Activated T-helper 9 cell treated with anti-CD3 and anti-CD28 coated beads, Interleukin-2, amount 50 U/mL, for 16 hours (primary cell): ENCODE measurements at places on chromosomes 12 and 14.

- DNase-seq = no peak
Observed at GRCh38 chr14:101730626-101731186, 30.8 kb upstream of the PPP2R5C start.

- DNase-seq = no peak
Observed at GRCh38 chr14:64834965-64835364, 44.7 kb downstream of the SPTB start.

- DNase-seq = no peak
Observed at GRCh38 chr14:75254381-75254822, 24.2 kb upstream of the FOS start.

- no peak for DNase-seq
Observed at GRCh38 chr12:70154960-70155589, 88.2 kb upstream of the CNOT2 start.

GRCh38 chr12:41277946-41278267 lies 89.8 kb downstream of the PDZRN4 start:
- DNase-seq = no peak

DNA sequence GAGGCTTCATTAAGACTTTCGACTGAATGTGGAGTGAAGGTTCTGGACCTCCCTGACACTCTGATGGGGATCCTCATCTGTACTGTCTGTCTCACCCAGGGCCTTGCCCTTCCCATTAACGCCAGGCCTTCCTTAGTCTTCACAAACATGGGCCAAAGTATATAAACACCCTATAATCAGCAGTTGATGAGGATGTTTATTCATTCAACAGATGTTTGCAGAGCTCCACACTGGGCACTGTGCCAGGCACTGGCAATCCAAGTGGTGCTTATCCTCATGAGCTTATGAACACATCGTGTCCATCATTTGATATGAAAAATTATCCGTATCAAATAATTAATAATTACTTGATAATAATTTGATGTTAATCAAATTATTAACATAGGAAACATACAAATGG lies 454.4 kb downstream of the FUT8 start:
- no peak for DNase-seq

GRCh38 chr12:91099341-91099740 lies 12.0 kb downstream of the LUM start:
- DNase-seq = no peak

DNA sequence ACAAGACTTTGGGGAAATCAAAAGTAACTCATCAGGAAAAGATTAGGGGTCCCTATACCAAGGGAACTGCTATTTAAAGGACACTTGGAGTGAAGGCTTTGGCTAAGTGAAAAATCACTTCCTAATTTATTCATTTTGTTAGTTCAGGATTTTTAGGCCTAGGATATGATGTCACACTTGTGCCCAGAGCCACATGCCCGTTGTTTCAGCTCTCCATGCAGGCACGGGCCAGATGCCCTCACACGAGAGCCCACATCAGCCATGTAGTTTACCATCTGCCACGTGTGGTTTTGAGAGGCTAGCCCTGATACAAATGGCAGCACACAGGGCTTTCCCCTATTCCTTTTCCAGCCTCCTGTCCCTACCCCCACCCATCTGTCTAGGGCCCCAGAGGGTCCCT lies 11.9 kb upstream of the LRP1-AS start:
- DNase-seq = no peak

DNA sequence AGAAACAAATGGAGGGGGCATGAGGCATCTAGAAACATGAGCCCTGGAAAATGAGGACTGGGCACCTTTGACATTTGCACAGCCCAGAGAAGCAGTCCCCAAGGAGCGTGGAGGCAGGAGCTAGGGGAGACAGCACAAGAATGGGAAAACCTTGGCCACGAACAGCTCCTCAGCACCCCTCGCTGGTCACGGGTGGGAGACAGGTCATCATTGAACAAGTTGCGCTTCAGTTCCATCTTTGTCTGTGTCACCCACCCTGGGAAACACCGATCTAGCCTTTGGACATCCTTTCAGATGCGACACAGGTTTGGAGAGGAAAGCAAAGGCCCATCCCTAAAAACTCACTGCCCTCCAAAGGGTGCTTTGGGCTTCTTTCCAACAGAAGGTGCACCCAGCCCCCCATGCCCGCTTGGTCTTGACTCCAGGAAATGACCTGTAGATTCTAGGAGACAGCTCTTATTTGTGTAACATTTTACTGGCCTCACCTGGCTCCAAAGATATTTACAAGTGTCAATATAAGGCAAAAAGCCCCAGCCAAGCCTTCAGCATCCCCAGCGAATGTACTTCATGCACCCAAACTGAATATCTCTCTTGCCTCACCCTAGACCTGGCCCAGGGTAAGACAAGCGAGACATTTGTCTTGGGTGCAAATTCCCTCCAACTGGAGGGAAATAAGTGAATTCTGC lies 28.8 kb upstream of the CLMN start:
- DNase-seq = no peak

DNA sequence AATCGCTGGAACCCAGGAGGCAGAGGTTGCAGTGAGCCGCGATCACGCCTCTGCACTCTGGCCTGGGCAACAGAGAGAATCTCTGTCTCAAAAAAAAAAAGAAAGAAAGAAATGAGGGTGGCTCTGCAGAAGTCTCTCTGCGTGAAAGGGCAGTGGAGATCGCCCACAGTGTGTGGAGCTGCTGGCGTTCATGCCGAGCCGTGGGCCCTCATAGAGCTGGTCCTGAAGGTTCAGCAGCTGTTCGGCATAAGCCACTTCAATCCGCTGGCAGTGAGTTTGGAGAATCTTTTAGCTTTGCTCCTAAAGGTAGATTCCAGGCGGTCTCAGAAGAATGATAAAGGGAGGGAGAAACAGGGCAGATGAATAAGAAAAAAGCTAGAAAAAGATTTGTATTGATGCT lies 36.7 kb upstream of the ATP2A2 start:
- no peak for DNase-seq

GRCh38 chr12:94676031-94676641 lies 25.8 kb upstream of the TMCC3 start:
- no peak for DNase-seq

GRCh38 chr14:106586098-106586704 lies 1059.8 kb downstream of the TMEM121 start:
- DNase-seq = peak; percentile 47

DNA sequence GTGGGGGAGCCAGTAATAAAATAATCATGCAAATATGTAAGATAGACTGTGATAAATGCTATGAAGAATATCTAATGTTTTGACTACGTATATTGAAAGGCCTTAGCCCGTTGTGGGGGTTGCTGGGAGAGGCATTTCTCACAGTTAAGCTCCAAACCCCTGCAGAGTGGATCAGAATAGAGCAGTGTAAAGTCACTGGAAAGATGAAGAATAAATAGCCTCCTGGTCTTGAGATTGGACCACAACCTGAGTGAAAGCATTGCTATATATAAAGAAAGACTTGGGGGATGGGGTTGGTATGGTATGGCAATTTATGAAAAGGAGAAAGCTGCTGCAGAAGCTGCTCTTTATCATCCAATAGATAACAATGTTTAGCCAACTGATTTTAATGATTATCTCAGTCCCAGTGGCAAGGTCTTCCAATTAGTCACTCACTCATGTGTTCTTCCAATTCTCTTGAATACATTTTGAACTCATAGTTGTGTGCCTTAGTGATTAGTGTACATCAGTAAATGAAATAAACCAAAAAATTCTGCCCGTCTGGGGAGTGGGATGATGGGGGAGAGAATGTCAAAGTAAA lies 10.2 kb downstream of the PLEKHA5 start:
- DNase-seq = no peak

GRCh38 chr12:108175310-108175709 lies 46.2 kb downstream of the WSCD2 start:
- no peak for DNase-seq

GRCh38 chr14:55084401-55085059 lies 33.1 kb downstream of the MAPK1IP1L start:
- DNase-seq = no peak

GRCh38 chr12:58728397-58728796 lies 191.9 kb downstream of the LRIG3 start:
- no peak for DNase-seq

DNA sequence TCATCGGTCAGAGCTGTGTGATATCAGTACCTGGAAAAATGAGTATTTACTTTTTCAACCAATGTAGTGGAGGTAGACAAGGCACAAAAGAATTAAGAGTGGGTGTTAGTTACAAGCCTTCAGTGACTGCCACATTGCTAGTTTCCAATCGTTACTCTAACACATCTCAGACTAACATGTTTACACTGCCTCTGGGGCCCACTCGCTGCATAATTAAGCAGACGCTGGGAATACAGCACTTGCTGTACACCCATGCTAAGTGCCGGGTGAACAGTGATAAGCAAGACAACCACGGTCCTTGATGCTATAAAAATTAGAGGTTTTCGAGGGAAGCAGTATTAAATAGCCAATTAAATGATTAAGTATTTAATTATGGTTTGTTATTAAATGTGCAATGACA lies 1147.6 kb downstream of the AACS start:
- no peak for DNase-seq

- no peak for DNase-seq
Observed at GRCh38 chr12:71504476-71504875, 64.9 kb downstream of the LGR5 start.

- DNase-seq = no peak
Observed at GRCh38 chr12:88518863-88519403, 61.3 kb downstream of the KITLG start.

DNA sequence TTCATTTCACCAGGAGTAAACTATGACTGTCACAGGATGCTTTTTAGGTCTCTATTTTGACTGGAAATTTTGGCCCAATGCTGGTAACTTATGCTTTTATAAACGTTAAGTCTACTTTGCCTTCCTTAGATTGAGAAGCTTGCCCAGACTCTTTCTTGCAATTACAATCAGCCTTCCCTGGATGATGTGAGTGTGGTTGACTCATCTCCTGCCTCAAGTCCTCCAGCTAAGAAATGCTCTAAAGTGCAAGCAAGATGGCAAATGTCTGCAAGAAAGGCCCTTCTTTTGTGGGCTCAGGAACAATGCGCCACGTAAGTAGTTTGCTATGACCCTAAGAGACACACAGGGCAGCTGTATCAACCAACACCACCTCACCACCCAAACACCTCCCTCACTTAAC lies 96.9 kb downstream of the SYNE2 start:
- no peak for DNase-seq

DNA sequence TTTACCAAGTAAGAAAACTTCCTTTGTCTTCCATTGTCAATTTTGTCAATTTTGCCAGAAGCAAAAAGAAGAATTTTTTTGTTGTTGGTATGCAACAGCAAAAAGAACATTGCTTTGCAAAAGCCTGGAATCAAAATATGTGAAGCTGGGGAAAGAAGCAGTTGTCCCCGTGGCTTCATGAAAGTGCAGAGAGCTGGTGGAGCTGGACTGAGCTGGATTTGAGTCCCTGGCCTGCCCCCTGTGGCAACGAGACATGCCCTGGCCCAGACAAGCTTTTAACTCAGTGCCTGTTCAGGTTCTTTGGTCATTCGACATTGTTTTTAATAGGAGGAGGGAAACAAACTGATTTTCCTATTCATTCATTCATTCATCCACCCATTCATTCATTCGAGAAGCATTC lies 70.3 kb downstream of the SLC15A4 start:
- no peak for DNase-seq

DNA sequence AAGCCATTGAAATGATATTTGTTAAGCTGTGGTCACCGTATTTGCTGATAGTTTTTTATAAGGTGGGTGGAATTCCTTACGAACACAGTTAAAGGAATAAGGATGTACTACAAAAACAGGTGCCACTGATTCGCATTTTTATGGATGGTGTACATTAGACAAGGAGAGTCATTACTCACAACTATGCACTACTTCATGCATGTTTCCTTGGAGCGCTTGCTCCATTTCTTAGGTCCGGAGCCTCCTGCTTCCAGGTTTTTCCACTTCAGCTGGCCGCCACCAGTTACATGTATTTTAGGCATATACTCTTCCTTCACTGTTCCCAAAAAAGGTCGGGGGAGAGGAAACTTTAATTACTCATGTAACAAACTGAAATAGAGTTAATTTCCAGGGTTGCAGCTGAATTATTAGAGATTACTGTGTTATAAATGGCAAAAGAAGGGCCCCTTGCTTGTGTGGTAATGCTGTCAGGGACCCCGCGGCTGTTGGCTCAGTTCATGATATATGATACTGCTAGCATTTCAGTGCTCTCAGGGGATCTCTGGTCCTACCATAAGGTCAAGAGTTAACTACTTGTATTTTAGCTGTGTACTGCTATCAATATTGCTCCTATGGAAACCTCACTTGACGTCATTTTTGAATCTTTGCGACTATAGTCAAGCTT lies 454.7 kb downstream of the NPAS3 start:
- no peak for DNase-seq

GRCh38 chr12:103586132-103586531 lies 941 bp upstream of the STAB2 start:
- no peak for DNase-seq

- DNase-seq = no peak
Observed at GRCh38 chr12:121649819-121650353, 19.6 kb downstream of the MORN3 start.

DNA sequence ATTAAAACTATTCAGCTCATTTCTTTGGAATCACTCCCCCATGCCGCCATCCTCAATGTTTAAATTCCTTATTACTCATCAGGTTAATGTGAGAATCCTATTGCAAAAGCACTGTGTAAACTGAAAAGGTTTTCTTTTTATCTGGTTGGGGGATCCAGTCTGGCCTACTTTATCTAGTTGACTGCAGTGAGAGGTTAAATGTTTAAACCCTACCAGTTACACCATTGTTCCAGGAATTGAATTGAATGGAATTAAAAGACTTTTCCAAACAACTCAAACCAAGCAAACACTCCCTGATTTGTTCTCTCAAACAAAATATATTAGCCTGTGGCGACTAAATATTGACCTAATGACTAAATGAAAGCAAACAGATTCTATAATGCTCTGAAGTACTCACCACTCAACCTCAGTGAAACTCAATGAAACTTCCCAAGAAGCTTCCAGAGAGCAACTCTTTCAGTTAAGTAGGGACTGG lies 100.5 kb downstream of the VEZT start:
- no peak for DNase-seq

DNA sequence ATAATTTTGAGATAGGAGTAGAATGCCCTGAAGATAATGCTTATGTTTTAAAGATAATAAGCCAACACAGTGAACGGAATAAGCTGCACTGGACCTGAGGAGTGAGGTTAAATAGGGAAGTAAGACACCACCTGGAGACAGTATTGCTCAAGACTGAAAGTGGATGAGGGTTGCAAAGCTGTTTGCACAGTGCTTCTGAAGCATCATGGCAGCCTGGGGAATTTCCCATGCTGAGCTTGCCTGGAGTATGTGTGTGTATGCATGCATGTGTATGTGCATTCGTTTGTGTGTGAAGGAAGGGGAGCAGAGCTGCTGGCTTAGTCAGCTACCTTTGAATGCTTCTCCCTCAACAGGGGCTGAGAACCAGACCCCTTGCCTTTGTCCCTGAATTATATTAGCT lies 35.8 kb downstream of the BHLHE41 start:
- no peak for DNase-seq

GRCh38 chr14:20559461-20559904 lies 1.4 kb downstream of the RNASE9 start:
- no peak for DNase-seq
